Stimulated activated CD8-positive, alpha-beta memory T cell treated with anti-CD3 and anti-CD28 coated beads, Interleukin-7, amount 100 ng/mL, for 1 hour (primary cell): ENCODE measurements at places on chromosomes 3 and 15.

- DNase-seq = no peak
Observed at GRCh38 chr3:186413615-186414415, 51.8 kb upstream of the DGKG start.

GRCh38 chr3:106006001-106006400 is 137.2 kb upstream of the CBLB start:
- DNase-seq = no peak

DNA sequence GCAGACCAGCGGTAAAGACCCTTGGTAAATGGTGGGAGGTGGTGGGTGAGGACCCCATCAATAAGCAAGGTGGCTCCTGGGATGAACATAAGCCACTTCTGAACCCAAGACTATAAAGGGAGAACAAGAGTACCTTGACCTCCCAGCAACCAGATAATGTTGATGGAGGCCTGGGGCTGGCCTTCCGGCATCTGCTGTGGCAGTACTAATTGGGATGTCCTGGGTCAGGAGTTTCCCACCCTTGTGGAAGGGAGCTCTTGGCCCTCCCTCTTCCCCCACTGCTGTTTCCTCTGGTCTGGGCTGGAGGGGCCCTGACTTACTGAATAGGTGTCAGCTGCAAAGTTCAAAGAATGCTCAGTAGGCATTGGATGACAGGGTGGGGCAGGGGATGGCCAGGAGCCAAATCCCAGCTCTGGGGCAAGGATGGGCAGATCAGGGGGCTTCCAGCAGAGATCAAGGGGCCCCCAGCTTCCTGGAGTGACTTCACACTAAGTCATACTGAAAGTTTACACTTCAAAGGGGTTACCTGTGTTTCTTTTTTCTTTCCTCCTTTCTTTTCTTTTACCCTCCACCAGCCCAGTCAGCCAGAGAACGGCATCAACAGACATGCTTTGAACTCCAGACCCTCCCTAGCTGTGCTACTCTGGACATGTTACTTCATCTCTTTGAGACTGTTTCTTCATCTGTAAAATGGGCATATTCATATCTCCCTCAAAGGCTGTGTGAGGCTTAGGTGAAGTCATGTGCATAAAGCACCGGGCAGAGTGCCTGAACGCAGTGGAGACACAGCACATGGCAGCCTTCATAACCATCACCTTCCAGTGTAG is 1.5 kb downstream of the RBP1 start:
- DNase-seq = no peak

DNA sequence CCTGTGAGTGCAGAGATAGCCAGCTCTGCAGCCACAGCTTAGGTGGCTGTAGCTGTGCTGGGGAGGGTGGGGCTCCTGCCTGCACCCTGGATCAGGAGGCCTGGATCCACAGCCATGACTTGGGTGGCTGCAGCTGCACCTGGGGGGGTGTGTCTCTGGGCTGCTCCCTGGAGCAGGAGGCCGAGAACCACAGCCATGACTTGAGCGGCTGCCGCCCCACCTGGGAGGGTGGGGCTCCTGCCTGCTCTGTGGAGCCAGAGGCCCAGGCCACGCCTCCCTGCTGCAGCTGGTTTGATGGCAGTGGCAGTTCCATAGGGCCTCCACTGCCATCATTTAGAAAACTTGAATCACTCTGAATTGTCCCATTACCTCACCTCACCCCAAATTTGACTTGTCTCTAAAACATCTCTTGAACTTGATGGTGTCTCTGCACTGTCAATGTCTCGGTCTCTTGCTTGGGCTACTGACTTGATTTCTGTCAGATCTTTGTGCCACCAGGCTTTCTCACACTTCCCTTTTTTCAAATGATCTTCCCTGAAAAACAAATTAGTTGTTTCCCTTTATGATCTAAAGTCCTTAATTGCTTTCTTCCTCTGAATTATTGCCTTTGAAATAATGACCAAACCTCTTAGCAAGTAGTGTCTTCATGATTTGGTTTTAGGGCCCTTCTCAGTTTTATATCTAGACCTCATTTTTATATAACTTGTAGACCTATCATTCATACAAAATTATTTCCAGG is 313.2 kb upstream of the MME start:
- no peak for DNase-seq

GRCh38 chr3:50630877-50631276 is 13.9 kb downstream of the MAPKAPK3 start:
- no peak for DNase-seq

GRCh38 chr3:117165601-117166051 is 456.0 kb downstream of the TUSC7 start:
- DNase-seq = no peak

DNA sequence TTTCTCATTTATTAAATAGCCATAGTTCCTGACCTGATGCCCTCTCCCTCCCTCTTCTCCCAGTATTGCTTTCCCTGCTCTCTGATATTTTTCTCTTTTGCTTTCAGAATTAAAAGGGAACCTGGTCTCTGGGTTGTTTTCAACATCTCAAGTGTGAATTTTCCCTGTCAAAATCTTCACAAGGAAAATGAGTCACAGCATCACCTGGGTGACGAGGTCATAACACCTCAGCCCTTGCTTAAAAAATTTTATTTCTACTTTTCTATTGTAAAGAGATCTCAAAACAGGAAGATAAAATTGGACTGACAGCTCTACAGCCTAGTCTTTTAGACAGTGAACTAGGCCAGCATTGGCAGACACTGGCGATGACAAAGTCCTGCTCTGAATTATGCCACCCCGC is 40.1 kb downstream of the GAP43 start:
- DNase-seq = no peak

- DNase-seq = no peak
Observed at GRCh38 chr3:100893108-100893507, 100.1 kb downstream of the ABI3BP start.

DNA sequence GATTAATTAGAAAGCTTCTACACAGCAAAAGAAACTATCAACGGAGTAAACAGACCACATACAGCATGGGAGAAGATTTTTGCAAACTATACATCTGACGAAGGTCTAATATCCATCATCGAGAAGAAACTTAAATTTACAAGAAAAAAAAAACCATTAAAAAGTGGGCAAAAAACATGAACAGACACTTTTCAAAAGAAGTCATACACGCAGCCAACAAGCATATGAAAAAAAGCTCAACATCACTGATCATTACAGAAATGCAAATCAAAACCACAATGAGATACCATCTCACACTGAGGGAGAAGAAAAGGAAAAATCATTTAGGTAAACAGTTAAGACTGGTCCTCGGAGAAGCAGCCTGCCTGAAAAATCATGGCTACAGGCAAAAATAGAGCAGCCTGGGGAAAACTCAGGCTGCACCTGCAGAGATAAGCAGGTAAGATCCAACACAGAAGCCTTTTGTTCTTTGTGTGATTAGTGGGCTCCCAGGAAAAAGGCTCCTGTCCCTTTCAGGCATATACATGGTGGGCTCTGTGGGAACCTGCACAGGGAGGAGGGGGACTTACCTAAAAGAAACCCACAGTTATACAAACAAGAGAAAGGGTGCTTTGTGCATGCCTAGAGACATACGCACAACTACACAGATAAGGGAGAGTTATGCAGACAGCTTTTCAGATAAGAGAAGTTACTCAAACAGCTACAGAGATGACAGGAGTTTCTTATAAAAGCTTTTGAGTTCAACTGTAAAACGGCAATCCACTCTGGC is 49.3 kb downstream of the C3orf70 start:
- no peak for DNase-seq

DNA sequence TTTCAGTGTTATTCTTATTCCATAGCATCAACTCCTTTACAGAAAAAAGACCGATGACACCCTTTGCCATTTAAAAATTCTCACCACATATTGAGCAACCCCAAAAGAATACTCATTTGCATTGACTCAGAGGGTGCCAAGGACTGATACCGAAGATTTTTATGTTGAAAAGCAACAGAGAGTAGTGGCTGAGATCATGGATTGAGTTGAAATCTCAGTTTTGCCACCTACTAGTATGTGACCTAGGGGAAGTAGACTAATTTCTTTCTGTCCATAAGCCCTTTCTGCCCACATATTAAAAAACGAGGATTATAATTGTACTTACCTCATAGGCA is 313.9 kb upstream of the SATB1 start:
- no peak for DNase-seq
